ENCODE measurements at places on chromosomes 5 and 9.

DNA sequence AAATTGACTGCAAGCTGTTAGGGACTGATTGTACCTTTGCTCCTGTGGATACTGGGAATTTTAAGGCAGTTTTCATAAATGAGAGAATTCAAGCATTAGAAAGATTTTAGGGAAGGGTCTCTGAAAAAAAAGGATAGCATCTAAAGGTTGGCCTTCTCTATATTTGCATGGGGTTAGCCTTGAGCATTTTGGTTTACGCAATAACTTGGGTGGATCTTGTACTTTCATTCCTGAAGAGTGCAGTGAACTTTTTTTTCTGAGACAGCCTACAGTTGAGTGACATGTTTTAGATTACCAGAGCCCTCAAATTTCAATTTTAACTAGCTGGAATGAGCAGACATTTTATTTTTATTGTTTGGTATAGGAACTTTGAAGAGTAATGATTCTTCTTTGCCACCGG lies 91.6 kb upstream of the NR3C1 start:
- DNase-seq, result no peak

DNA sequence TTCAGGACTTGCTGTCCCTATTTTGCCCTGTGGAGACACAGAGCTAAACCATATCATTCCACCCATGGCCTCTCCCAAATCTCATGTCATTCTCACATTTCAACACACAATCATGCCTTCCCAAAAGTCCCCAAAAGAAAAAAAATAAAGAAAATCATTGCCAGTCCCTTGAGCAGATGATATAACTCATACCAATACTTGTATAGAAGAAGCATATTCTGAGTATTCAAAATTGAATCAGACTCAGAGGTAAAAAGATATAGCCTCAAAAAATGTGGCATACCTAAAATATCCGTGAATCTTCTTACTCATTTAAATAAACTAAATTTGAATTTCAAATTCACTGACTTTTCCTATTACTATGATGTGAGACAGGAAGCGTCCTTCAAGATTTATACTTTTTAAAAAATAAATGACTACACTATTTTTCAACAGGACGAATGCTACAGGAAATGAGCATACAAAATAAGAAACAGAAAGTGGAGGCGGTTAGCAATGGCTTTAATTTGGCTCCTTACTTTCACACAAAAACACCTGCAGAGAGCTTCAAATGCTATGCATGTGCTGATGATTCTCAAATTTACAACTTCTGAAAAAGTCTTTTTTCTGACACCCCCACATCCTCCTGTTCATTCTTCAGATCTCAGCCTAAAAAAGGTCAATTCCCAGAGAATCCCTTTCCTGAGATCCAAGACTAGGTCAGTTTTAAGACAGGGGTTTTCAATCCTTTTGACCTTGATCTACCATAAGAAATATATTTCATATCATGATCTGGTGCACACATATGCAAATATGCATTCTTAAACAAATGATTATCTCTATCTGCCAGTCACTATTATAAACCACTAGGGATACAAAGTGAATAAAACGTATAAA lies 39.6 kb upstream of the DMXL1 start:
- no peak for DNase-seq

GRCh38 chr9:78235256-78235761 lies 566 bp upstream of the CEP78 start:
- peak; percentile 46 for DNase-seq

GRCh38 chr9:26809795-26810194 lies 82.8 kb downstream of the CAAP1 start:
- no peak for DNase-seq

DNA sequence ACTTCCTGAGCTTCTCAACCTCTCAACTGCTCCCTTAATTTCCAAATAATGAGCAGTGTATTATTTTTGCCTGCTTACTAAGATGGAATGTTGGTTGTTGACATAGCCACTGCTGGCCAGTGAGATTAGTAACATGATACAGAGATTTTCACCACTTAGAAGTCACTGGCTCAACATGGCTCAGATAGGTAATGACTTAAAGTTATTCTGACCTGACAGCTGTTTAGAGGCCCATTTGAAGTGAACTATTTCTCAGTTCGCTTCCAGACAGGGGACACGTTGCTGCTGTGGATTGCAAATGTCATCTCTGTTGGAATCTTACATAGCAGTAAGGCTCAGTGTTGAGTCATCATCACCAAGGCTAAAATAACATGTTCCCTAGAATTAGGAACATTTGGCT lies 490.2 kb downstream of the TLE4 start:
- DNase-seq, result peak; percentile 75
